Lower leg skin (tissue), 4 donors: ENCODE measurements at places on chromosomes 7 and 10. TPM values are rescaled to one million over a fixed set of nuclear protein-coding genes. Genes with fewer than 3 reads are reported as not detected.

DNA sequence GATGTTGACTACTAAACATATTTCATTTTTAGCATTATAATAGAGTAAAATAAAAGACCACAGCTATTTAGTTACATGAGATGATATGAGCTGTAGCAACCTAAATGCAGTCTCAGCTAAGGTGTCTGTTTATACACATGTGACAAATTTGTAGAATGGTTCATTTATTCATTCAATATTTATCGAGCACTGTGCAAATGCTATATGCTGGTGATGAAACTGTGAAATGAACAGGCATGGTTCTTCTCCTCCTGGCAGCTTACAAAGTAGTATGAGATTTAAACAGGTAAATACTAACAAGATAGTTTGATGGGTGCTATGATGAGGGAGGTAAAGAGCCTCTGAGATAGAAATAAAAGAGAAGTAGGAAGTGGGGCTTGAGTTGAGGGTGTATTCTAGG is 60.8 kb downstream of the LRGUK start:
- no peak for DNase-seq

GRCh38 chr7:40884241-40884640 is 749.4 kb downstream of the SUGCT start:
- no peak for DNase-seq

DNA sequence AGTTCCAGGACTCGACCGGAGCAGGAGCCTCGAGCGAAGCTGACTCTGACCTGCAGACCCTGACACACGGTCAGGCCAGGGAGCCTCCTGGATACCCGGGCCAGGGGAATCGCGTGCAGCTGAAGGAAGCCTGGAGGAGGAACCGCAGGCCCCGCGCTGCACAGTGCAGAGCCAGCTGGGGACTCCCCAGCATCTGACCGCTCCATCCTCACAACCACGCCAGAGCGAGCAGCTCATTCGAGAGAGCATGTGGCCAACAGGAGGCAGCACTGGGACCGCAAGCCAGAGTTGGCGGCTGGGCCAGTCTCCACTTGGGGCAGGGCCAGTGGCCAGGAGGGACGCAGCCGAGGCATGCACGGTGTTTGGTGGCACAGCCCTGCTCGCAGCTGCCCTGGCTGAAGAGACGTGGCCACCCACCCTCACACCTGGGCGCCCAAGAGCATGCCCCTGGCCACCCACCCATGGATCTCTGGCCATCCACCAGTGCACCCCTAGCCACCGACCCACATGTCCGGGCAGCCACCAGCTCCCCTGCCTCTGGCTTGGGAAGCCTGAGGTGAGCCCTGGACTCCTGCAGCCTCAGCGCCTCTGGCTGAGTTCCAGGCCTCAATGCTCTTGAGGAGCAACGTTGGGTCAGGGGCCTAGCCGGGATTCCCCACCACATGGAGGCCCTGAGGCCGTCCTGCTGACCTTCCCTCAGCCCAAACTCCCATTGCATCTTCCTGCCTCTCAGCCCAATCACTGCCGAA is 213.9 kb downstream of the ELFN1 start:
- DNase-seq = no peak

- DNase-seq = no peak
Measured at GRCh38 chr7:155743177-155743576, 69.1 kb downstream of the SHH start.

The AQP1 gene
- total RNA-seq = 138 TPM

The SPDYE11 gene
- total RNA-seq = not detected

DNA sequence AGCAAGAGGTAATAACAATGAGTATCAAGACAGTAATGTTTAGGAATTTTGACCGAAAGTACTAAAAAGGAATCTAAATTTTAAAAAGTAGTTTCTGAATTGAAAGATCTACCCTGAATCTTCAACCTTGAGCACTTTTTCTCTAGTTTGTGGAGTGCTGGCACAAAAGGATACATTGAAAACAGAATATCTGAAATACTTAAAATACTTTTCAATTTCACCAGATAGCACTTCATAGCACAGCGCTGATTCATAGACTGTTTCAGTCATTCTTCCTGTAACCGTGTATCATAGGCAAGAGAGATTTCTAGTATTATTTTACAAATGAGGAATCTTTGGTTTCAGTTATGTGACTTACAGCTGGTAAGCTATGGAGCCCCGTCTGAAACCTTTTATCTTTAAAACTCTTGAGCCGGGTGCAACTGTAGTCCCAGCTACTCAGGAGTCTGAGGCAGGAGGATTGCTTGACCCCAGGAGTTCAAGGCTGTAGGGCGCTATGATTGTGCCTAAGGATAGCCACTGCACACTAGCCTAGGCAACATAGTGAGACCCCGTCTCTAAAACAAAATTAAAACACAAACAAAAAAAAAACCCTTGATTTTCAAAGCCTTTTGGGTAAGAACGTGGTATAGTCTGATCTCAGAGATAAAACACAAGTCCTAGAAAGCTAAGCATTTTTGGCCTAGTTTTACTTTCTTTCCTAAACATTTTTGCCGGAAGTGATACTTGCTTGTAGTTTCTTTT is 35.1 kb downstream of the FHIP2A start:
- no peak for DNase-seq

GRCh38 chr10:87782721-87783120 is 35.3 kb downstream of the ATAD1 start:
- no peak for DNase-seq

GRCh38 chr10:71489077-71489476 is 92.4 kb downstream of the CDH23 start:
- no peak for DNase-seq

The C10orf71 gene
- not detected for total RNA-seq

The SPACDR gene
- not detected for total RNA-seq

GRCh38 chr7:2553831-2554581 is 1.3 kb downstream of the BRAT1 start:
- no peak for DNase-seq

The CTAGE4 gene
- 18.4 TPM for total RNA-seq

The GRM8 gene
- not detected for total RNA-seq

DNA sequence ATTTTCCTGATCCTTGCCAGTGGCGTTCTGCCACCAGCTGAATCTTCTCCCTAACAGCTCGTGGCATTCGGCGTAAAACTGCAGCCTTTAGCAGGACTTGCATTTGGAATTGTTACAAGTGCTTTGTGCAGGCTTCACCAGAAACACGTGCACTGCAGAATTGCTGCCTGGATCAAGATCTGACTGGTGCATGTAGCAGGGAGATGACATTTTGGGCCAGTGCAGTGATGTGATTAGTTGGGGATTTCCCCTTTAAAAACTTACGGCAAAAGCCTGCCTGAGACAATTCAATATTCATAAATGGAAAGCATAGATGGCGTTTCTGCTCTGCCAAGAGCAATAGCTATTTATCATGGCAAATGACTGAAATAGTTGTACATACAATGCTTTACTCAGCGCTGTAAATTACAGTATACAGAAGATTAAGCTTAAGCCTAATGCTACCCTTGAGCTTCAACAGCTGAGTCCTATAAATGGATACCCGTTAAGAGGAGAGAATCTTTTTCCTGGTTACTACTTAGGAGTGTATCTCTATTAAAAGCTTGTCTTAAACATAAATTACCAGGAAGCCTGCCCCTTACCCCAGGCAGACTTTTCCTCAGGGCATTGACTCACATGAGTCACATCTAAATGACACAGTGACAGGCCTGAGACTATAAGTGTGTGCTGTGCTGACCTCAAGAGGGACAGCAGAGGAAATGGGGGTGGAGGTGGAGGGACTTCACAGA is 106.3 kb downstream of the ATXN7L1 start:
- DNase-seq = no peak

The STEAP4 gene
- 34.0 TPM for total RNA-seq

The GPR26 gene
- total RNA-seq = not detected
